NCI-H2081 (cell line): ENCODE measurements at places on chromosomes 6 and 20.

DNA sequence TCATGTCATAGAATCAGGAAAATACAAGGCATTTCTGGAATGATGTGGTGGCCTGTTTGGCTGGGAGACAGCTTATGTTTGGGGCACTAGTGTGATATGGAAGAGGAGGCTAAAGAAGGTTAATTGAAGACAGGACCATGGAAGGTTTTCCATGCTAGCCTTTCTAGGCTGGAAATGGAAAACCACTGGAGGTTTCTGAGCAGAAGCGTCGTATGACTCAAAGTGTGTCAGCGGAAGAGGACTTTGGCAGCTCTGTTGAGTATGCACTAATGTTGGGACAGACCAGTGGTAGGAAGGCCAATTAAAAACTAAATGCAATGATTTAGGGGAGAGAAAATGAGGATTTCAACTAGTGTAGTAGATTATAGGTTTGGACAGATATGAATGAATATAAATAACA lies 413.1 kb downstream of the PLCB1 start:
- DNase-seq, result no peak

DNA sequence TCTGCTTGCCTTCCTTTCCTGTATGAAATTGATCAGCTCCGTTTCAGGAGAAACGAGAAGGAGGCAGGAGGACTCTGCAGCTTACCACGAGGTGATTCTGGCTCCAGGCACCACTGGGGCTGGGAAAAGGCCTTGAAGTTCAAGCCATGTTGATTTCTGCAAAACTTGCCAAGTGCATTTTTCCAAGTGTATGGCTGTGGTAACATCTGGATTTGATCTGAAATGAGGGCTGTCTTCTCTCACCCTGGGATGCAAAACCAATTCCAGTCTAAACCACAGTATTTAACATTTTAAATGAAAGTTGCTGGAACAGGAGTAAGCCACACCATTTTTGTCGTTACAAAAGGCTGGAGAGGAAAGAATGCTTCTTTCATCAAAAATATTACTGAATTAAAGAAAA lies 36.1 kb upstream of the FAM210B start:
- DNase-seq, result no peak

DNA sequence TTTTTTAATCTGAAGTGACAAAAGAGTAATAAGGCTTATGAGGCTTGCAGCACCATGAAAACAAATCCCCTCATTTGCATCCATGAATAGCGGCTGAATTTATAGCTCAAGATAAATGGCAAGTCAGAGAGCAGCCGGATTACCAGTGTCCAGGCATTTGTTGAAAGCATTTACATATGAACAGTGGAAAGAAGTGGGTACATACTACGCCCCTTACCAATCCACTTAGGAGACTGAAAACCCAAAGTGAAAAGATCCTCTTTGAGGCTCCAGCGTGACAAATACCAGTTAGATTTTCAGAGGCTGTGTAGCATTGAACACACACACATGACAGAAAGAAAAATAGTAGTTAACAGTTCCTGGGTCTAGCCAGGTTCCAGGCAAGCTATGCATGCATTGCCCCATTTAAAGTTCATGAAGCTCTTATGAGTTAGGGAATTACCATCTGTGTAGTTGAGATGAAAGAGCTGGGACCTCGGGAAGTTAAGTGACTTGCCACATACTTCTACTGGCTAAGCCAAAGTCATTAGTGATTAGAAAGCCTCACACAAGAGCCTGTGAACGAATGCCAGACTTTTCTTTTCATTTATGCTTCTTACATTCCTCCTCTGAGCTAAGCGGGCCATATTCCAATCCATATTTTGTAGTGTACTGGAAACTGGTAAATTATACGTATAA lies 28.3 kb upstream of the NHSL1 start:
- DNase-seq, result no peak

DNA sequence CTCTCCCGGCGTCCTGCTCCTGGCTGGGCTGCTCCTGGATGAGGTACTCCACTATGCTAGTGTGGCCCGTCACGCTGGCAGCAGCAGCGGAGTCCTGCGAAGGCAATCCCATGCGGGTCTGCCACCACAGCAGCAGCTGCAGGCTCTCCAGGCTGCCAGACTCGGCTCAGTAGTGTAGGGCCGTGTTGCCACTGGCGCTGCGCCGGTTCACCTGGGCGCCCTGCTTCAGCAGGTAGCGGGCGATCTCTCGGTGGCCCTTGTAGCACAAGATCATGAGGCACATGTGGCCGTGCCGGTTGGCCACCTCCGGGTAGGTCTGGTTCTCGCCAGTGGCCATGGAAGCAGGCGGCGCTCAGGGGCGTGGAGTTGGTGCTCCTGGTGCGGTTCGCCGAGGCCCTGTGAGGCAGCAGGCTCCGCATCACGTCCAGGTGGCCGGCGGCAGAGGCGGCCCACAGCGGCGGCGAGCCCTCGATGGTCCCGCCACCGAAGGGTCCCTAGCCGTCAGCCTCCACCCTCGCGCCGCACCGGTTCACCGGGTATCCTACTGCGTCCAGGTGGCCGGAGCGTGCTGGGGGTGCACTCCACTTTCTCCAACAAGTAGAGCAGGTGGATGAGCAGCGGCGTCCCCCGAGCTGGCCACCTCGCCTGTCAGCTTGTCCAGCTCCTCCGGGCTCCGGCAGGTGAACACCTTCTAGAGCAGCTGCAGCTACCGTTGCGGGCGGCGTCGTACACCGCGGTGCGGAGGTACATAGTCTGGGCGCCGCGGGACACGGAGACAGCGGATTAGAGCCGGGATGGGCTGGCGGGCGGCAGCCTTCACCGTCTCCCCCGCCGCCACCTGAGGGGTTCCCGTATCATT lies 19.8 kb downstream of the RFPL4B start:
- DNase-seq, result no peak

DNA sequence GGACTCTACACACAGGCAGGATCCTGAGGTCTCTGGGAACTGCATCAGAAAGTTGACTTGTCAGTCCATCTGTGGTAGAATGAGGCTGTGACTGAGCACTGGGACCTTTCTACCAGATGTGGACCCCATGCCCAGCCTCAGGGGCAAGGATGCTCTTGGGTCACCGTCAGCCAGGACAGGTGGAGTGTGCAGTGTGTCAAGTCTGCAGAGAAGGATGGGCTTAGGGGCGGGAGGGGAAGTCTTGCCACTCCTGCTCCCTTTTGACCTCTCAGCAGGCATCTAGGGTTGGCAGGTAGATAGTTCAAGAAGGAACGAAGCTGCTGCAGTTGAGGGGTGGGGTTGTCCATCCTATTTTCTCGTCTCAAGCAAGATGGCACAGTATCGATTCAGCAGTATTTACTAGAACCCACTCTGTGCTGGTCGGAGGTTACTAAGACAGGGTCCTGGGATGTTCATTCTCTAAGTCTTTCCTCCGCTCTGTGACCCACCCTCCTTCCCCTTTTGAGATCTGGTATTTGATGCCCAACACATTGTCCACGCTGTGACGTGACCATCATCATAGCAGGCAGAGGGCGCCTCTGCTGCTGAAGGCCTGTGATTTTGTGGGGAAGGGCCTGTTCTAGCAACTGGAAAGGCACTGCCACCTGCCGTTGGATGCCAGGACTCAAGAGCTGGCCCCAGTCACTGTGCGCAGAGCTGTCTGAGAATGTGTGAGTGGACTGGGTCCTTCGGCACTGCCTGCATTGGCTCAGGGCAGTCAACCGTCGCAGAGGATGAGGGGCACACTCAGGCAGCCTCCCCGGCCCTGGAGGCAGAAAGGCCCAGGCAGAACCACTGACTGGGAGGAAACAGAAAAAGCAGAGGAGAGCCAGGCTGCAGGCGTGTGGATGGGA lies 23.2 kb downstream of the RBCK1 start:
- peak; percentile 57 for DNase-seq

- no peak for DNase-seq
These were observed 107.4 kb upstream of the SOX4 start for GRCh38 chr6:21486115-21486514.

- DNase-seq, result no peak
These were observed 163.7 kb downstream of the DLL1 start for GRCh38 chr6:170127151-170127550.

DNA sequence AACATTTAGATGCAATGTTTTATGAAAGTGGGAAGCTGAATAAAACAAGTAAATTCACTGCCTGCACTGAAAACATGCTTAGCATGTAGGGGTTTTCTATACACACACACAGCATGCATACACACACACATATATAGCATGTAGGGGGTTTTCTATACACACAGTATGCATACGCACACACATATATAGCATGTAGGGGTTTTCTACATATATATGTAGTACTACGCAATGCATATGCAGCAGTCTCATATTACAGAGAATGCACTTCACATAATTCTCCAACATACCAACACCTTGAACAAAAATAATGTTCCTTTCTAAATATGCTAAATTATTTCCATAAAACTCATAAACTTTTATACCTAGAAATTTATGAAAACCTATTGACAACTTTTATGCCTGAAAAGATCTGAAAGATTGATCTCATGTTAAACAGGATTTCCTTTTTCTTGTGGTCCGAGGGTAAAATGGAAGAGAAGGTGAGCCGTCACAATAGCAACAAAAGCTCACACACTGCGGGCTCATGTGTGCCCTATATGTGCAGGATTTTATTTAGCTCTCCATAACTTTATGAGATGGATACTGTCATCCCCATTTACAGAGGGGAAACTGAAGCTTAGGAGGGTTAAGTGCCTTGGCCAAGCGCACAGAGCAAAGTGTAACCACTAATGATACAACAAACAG lies 81.9 kb upstream of the TULP1 start:
- no peak for DNase-seq

DNA sequence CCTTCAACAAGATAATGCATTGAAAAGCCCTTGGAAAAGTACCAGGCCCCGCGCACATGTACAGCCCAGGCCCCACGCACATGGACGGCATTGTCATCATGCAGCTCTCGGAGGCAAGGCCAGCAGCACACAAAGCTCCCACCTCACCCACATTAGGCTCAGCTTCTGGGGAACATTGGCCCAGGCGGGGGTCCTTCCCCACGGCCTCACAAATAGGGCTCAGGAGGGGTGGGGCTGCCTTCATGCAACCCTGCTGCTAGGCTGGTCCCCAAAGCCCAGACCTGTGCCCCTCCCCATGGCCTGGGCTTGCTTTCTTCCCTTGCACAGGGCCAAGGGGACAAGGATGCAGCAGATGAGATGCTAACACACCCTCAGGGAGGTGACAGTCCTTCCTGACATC lies 26.7 kb downstream of the NPEPL1 start:
- DNase-seq, result no peak

DNA sequence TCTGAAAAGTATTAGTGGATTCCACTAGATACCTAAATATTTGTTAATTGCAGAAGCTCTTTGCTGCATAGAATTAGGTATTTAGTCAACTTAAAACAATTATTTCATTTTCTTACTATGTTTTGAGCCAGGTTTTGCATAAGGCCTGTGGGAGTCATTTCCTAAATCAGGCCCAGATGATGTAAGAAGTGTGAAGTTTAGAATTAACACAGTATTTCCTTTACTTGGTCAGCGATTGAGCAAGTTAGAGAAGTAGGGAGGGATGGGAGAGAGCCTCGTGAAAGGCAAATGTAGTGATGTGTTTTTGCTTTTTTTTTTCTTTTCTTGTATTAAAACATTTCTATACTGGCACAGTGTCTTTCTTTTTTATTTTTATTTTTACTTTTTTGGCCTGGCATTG lies 711.1 kb downstream of the HDGFL1 start:
- no peak for DNase-seq

DNA sequence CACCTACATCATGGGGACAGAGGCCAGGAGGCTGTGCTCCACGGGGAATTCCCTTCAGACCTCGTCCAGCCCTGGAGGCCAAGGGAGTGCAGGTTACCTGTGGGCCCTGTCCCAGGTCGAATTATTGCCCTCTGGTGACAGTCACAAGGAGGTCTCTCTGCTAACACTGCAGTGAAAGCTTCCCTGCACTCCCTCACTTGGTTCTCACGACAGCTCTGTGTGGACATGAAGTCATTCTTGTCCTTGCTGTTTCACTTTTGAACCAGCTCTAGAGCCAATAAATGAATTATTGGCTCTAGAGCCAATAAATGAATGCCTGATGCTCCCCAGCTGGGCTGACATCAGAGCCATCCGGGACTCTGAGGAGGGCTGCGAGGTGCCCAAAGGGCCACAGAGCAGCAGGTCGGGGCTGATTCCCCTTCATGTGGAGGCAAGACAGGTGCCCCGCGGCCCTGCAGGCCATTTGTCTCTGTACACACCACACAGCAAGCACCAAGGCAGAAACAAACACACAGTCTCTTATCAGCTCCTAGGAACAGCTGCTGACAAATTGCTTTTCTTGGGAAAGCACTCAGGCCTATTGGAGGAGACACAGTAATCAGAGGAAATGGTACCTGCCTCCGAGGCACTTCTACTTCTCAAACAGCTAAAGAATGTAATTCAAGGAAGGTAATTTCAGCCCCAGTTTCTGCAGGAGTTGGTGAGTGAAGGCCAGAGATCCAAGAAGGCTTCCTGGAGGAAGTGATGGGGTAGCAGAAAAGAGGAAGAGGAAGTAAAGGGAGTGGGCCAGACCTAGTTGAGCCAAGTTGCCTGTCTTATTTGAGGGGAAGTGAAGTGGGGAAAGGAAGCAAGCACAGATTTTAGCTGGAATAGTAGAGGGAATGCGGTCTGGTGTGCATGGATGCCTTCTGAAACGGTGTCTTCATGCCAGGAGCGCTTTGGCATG lies 27.5 kb upstream of the TBXT start:
- DNase-seq, result no peak

GRCh38 chr6:1760876-1761275 lies 151.2 kb downstream of the FOXC1 start:
- no peak for DNase-seq

- DNase-seq, result no peak
These were observed 413.2 kb downstream of the CDH26 start for GRCh38 chr20:60371384-60371783.

GRCh38 chr20:15257569-15257870 lies 920.1 kb upstream of the FLRT3 start:
- DNase-seq, result no peak

DNA sequence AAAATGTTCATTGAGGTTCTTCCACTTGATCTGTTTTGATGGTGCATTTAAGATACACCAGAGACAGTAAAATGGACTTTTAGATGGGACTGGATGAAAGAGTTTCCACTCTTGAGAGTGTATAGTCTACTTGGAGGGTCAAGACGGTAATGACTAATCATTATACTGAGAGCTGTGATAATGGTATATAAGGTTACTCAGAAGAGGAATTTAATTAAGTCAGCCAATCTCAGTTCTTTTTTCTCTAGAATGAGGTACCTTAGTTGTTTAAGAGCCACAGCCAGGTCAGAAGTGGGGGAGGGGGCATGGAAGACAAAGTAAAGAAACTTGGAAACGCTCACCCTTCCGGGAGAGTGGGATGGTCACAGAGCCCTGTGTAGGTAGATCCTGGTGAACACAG lies 123.9 kb downstream of the MAP3K4 start:
- no peak for DNase-seq

DNA sequence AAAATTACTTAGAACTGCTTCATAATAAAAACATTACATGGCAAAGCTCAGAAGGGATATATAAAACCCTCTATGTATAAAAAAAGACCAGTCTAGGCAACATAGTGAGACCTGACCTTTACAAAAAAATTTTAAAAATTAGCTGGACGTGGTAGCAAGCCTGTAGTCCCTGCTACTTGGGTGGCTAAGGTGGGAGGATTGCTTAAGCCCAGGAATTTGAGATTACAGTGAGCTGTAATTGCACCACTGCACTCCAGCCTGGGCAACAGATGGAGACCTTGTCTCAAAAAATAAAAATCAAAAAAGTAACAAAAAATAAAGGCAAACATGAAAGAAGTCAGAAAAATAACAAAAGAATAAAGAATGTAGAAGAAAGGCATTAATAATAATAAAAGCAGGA lies 21.5 kb upstream of the TPD52L1 start:
- DNase-seq, result no peak
